ENCODE measurements at places on chromosomes 5 and 9.

GRCh38 chr5:42542106-42542505 lies 118.9 kb downstream of the GHR start:
- DNase-seq: no peak

GRCh38 chr9:122265149-122265915 lies 650 bp downstream of the MRRF start:
- DNase-seq: peak; percentile 29

DNA sequence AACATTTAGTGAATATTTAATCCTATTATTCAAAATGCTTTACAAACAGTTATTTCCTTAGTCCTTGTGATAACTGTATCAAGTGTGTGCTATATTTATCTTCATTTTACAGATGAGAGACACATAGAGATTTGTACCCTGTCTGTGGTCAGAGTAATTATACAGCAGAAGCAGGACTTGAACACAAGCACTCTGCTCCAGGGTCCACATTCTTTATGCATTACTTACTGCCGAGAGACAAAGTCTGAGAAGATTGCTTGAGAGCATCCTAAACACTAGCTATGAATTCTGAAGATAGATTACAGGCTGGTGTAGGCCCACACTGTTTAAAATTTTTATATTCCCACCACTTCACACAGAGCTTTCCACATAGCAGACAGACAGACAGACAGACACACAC lies 926.1 kb upstream of the DMAC1 start:
- DNase-seq: peak; percentile 48

GRCh38 chr5:77791356-77791755 lies 15.2 kb upstream of the TBCA start:
- no peak for DNase-seq

DNA sequence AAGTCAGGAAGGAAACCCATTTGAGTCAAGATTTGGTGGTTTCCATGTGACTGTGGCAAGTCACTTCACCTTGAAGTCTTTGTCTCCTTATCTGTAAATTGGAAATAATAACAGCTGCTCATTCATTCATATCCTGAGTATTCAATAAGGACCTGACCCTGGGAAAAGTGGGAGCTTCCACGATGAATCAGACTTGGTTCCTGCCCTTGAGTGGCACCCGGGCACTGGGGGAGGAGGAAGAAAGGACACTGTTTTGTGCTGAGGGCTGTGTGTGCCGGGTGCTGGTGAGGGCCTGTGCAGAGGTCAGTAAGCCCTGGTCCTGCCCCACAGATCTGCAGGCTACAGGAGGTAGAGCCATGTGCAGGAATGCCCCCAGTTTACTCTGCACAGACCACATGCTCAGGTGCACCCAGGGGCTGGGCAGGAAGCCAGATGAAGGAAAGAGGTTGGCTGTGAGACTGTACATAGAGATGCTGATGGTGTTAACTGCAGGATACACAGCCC lies 6.8 kb downstream of the NDST1 start:
- DNase-seq: peak; percentile 67

DNA sequence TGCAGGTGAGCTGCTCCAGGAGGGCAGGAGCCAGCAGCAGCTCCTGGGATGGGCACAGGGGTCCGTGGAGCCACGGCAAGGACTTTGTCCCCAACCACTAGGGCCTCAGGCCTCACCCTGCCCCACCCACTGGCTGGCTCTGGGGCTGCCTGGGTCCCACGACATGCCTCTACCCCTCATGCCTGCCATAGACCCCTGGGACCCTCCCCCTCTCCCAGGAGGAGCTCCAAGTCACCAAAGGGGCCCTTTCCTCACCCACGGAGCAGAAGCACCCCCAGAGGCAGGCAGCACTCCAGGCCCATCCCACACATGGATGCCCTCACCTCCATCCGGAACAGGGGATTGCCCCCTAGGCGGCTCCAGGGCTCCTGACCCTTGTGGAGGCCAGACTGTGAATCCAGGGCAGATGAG lies 6.5 kb downstream of the ABCA2 start:
- no peak for DNase-seq

GRCh38 chr5:137207023-137207760 lies 291.9 kb downstream of the SPOCK1 start:
- no peak for DNase-seq

DNA sequence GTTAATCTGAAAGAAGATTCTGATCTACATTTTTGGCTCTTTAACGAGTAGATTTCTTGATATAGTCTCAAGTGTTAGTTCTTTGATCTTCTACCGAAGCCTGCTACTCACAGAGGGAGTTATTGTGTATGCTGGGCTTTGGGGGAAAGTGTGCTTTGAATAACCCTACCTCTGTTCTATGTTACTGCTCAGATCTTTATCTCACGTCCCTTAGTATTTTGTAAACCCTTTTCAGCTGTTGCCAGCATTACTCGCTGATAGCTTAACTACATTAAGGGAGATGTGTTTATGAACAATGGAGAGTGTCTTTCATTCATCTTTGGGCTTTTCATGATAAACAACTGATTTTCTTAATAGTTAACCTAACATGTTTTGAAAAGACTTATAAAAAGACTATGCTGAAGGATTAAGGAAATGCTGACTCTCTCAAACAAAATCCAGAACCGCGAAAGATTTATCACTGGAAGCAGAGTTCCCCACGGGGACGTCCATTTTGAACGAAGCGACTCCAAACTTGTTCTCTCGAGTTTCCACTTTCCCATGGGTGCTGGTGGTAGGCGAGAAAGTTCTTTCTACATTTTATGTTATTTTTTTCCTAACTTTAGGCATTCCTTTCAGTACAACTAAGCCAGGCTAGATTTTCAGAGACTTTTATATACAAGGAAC lies 27.9 kb upstream of the ALDH1A1 start:
- DNase-seq: no peak

DNA sequence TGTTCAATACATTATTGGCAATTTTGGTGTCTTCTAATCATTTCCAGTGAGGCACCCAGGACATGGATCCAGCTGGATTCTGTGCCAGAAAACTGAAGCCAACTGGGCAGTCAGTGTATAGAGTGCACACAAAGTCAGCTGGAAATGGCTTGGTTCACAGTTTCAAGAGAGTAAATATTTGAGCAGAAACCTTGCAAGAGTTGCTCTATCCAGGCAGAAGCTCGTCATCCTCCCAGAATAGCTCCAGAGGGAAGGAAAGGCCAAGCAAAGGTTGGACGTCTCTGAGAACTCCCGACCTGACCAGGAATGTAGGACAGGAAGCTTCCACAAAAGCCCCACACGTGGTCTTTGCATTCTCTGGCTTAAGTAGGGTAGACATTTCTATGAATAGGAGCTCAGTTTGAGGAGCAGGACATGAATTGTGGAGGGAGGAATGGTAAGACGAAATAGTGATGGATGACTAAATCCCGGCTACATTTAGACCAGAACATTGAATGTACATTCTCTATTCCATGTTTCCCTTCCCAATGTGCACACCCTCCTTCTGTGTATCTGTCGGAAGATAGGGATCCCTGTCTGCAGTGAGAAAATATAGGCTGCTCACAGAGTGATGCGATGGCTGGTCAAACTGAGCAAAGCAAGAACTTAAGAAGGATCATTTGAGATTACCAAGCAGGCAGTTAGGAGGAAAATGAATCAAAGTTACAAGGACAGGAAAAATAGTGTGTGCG lies 72.7 kb upstream of the FCN2 start:
- DNase-seq: peak; percentile 78

- DNase-seq: peak; percentile 52
Measured at GRCh38 chr5:129506086-129506485, 46.0 kb downstream of the ADAMTS19 start.

- no peak for DNase-seq
Measured at GRCh38 chr9:27888661-27889295, 315.5 kb upstream of the C9orf72 start.

DNA sequence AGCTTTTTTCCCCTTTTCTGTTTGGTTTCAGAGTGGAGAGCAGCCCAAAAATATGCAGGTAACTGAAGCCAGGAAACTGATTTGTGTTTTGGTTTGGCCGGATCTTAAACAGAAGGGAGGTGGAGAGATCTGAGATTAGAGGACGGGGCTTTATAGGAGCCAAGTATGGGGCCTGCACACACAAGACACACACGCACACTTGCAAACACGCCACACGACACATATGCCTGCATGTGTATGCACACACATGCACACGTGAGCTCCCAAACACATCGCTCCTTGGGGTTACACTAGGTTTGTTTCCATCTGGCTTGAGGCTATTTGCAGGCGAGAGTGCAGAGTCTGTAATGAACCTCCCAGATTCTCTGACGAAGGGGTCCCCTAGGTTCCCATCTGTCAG lies 18.3 kb downstream of the BTNL9 start:
- DNase-seq: no peak

DNA sequence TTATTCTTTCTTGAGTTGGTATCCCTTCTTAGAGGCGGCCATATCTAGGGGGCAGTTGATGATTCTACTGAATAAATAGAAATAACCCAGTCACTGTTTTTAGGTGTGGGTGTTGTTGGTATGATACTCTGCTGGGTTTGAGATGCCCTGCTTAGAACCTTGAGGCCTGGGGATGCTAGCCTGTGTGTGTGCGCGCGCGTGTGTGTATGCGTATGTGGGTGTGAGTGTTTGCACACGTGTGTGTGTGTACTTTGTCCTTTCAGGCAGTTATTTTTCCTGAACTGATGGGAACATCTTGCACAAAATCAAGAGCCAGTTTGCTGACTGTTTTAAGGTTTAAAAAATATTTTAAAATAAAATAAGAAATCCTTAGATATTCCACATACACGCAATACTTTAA lies 3.3 kb downstream of the SLC28A3 start:
- DNase-seq: no peak

GRCh38 chr9:105416840-105417239 lies 31.0 kb upstream of the FSD1L start:
- DNase-seq: no peak

DNA sequence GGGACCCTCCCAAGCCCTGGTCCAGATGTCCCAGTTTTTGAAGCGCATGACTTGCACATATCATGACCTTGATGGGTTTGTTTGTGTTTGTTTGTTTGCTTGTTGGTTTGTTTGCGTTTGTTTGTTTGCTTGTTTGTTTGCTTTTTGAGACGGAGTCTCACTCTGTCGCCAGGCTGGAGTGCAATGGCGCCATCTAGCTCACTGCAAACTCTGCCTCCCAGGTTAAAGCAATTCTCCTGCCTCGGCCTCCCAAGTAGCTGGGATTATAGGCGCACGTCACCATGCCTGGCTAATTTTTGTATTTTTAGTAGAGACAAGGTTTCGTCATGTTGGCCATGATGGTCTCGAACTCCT lies 13.0 kb upstream of the UBAC1 start:
- no peak for DNase-seq

Data from fibroblast of skin of scalp (primary cell).